ENCODE measurements at places on chromosomes 7 and 10. TPM values are rescaled to one million over a fixed set of nuclear protein-coding genes. Genes with fewer than 3 reads are reported as not detected.

Gene GIMAP7
- total RNA-seq: not detected

Gene BTBD16
- not detected for total RNA-seq

Gene ELOVL3
- total RNA-seq: not detected

Gene STAG3
- 2.1 TPM for total RNA-seq

DNA sequence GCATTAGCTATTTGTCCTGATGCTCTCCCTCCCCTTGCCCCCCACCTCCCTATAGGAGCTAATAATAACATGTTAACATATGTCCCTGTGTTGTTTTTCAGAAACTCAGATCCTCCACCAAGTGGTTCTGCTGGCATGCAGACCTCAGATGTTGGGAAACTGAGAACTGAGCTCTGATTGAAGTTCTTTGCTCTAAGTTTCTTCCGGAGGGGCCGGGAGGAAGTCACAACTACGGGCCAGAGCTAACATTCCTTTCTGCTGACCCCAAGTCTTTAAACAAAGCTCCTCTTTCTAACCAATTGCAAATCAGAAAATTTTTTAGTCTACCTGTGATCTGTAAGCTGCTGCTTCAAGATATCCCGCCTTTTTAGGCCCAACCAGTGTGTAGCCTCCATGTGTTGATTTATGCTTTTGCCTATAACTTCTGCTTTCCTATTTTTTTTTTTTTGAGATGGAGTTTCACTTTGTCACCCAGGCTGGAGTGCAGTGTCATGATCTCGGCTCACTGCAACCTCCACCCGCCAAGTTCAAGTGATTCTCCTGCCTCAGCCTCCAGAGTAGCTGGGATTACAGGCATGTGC lies 66.6 kb downstream of the LYZL1 start:
- no peak for DNase-seq
- H3K27me3 ChIP-seq: no peaks in the 10 kb centered on the region
- H3K4me3 ChIP-seq: no peak overlapping the region
- H3K36me3 ChIP-seq: no peaks in the 10 kb centered on the region
- H3K27ac ChIP-seq: no peak overlapping the region
- H3K4me1 ChIP-seq: no peaks in the 10 kb centered on the region

Gene PNPLA8
- total RNA-seq: 13.1 TPM

GRCh38 chr10:74640134-74640921 lies 186.1 kb upstream of the KAT6B start:
- H3K4me3 ChIP-seq: no peak overlapping the region
- no peaks in the 10 kb centered on the region for H3K4me1 ChIP-seq
- no peaks in the 10 kb centered on the region for H3K27me3 ChIP-seq
- H3K36me3 ChIP-seq: no peaks in the 10 kb centered on the region
- no peak for DNase-seq
- peak overlapping the region; percentile 21 for H3K27ac ChIP-seq

DNA sequence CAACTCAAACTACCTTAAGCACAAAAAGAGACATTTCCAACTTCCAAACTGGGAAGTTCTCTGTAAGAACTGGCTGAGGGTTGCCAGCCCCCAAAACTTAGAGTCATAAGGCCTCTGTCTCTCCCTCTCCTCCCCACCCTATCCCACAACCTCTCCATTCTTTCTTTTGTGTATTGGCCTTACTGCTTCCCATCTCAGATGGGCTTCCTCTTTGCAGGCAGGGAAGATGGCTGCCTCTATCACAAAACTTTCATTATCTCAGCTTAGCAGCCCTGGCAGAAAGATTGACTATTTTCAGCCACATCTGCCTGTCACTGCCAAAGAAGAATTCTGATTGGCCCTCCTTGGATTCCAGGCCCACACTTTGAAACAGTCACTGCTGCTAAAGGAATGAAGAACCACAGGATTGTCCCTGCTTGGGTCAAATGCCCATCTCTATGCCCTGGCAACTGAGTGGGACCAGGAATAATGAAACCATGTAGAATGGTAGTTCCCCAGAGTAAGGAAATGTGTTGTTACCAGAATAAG lies 58.0 kb upstream of the PRKAR2B start:
- H3K4me1 ChIP-seq: no peaks in the 10 kb centered on the region
- H3K4me3 ChIP-seq: no peak overlapping the region
- no peaks in the 10 kb centered on the region for H3K27me3 ChIP-seq
- H3K27ac ChIP-seq: no peak overlapping the region
- H3K36me3 ChIP-seq: no peaks in the 10 kb centered on the region

DNA sequence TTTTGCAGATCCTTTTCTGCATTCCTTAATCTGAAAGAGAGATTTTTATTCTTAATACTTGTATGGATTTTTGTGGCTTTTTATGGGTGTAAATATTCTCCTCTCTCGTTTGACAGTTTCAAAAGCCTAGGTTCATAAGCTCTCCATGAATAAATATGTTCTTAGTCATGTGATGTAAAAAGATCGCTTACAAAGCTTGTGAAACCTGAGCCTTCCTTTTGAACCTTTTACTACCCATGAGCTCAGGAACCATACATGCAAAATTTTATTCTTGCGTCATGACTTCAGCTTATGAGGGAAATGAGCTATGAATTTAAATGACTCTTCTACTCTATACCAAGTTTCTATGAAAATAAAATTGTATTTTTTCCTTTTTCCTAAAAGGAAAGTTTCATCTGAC lies 98.7 kb downstream of the POLL start:
- H3K36me3 ChIP-seq: no peaks in the 10 kb centered on the region
- H3K4me1 ChIP-seq: peaks cover 8% of the 10 kb centered on the region
- H3K4me3 ChIP-seq: no peak overlapping the region
- no peaks in the 10 kb centered on the region for H3K27me3 ChIP-seq
- no peak overlapping the region for H3K27ac ChIP-seq
- no peak for DNase-seq

DNA sequence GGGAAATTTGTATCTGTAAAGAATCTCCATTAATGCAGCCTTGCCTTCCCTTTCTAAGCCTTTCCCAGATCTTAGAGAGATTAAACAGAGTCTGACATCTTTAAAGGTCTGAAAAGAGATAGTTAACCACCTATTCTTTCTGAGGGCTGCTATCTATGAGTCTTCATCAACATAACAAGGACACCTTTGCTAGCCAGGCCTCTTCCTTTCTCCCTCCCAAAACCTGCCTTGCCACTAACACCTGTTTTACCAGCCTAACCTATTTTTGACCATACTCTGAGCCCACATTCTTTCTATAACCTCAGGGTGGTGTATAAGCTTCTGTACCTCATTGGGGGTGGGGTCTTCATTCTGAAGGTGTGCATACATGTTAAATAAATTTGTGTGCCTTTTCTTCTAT lies 217.1 kb downstream of the IPMK start:
- peak; percentile 54 for DNase-seq
- H3K27me3 ChIP-seq: no peaks in the 10 kb centered on the region
- no peaks in the 10 kb centered on the region for H3K36me3 ChIP-seq
- H3K27ac ChIP-seq: no peak overlapping the region
- H3K4me1 ChIP-seq: peaks cover 11% of the 10 kb centered on the region
- H3K4me3 ChIP-seq: no peak overlapping the region

DNA sequence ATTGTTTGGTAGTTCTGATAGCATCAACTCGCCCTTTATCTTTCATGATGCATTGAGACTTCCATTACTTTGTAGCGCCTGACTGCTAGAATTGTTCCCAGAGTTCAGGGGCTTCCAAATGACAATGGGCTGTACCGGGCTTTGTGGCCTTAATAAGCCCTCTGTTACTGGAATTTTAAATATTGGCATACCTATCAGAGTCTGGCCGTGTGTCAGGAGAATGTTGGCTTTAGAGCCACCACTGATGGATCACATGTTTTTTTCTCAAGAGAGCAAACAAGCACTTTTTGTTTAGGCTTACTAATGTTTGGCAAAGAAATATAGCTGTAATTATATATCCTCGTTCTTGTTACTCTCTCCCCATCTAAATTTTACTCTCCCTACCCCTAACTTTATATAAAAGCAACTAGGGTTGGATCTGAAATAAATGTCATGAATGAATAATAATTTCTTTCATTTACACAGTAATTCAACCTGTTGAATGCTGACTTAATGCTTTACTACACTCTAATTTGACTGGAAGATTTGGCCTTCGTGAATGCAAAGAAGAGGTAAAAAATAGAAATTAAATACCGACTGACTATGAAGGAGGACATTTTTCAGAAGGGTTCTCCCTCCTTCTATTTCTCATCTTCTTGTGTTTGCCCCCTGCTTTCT lies 396.7 kb downstream of the AUTS2 start:
- H3K4me1 ChIP-seq: peaks cover 3% of the 10 kb centered on the region
- H3K36me3 ChIP-seq: peaks cover 4% of the 10 kb centered on the region
- H3K4me3 ChIP-seq: no peak overlapping the region

DNA sequence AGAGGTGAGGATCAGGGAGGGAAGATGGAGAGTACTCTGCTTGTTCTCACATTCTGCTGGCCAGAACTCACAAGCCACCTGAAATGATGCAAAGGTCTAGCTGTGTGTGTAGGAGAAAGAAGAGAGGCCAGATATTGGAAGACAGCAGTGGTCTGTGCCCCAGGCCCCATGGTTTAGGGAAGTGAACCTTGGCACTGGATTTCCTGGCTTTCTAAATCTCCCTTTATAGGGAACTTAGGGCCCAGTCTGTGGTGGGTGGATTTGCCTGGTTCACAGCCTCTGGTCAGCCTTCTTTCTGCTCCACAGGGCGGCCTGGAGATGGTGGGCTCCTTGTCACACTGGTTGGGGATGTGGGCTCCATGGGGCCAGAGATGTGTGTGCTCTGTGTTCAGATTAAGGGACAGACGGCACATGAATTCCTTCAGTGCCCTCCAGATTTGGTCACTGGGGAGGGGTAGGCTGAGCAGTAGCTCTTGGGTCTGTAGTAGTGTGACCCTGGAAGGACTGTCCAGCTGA lies 9.5 kb upstream of the SH2D4B start:
- no peaks in the 10 kb centered on the region for H3K4me1 ChIP-seq
- DNase-seq: no peak
- H3K27ac ChIP-seq: no peak overlapping the region
- no peaks in the 10 kb centered on the region for H3K36me3 ChIP-seq
- H3K4me3 ChIP-seq: no peak overlapping the region

Gene HIPK2
- 95.1 TPM for total RNA-seq

Gene PRSS37
- not detected for total RNA-seq

DNA sequence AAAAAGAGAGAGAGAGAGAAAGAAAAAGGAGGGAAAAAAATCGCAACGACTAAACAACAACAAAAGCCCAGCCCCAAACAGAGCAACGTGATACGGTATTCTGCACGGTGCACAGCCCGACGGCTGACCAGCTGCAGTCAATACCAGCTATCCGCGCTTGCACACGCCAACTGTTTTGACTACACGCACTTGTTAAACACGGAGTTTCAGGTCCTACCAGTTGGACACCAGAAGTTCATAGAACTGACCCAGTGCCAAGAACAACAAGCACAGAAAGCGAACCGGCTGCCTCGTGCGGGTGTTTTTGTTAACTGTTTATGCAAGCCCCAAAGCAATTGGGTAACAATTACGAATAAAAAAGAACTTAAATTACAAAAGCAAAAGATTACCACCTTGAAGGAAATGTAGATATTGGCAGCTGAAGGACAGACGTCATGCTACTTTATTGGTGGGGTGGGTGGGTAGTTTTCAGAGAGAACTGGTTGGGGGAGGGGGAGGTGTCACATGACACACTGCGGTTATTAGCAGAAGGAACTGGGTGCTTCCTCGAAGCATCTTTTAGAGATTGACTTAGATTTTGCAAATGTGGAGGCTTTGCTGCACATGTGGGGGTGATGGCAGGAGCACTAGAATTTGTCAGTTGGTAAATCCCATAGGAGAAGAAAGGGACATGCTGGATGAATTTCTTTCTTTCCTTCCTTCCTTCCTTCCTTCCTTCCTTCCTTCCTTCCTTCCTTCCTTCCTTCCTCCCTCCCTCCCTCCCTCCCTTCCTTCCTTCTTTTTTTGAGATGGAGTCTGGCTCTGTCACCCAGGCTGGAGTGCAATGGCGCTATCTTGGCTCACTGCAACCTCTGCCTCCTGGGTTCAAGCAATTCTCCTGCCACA lies 110.6 kb upstream of the EFCAB10 start:
- no peaks in the 10 kb centered on the region for H3K27me3 ChIP-seq
- H3K36me3 ChIP-seq: no peaks in the 10 kb centered on the region
- H3K27ac ChIP-seq: no peak overlapping the region

Gene TAS2R4
- total RNA-seq: 2.3 TPM

- H3K4me3 ChIP-seq: no peak overlapping the region
- H3K4me1 ChIP-seq: no peaks in the 10 kb centered on the region
- peak; percentile 61 for DNase-seq
- no peaks in the 10 kb centered on the region for H3K36me3 ChIP-seq
These were observed 193.7 kb upstream of the CSTF2T start for GRCh38 chr10:51892965-51893658.

DNA sequence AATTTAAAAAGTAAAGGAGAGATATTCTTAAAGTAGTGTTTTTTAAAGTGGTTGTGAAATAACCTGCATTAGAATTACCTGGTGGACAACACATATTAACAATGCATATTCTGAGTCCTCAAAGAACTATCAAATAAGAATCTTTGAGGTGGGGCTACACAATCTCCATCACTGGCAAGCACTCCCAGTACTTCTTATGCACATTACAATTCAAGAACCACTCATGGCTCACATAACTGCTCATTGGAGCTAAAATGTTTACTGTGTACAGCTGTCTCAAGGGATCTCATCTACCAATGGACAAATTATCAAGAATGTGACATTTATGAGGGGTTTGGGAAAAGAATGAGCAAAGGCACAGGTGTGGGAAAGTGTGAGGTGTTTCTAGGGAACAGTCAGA lies 692.0 kb downstream of the PHTF2 start:
- H3K36me3 ChIP-seq: peaks cover 3% of the 10 kb centered on the region
- H3K27me3 ChIP-seq: no peaks in the 10 kb centered on the region
- no peaks in the 10 kb centered on the region for H3K4me1 ChIP-seq
- DNase-seq: no peak
- H3K4me3 ChIP-seq: no peak overlapping the region

DNA sequence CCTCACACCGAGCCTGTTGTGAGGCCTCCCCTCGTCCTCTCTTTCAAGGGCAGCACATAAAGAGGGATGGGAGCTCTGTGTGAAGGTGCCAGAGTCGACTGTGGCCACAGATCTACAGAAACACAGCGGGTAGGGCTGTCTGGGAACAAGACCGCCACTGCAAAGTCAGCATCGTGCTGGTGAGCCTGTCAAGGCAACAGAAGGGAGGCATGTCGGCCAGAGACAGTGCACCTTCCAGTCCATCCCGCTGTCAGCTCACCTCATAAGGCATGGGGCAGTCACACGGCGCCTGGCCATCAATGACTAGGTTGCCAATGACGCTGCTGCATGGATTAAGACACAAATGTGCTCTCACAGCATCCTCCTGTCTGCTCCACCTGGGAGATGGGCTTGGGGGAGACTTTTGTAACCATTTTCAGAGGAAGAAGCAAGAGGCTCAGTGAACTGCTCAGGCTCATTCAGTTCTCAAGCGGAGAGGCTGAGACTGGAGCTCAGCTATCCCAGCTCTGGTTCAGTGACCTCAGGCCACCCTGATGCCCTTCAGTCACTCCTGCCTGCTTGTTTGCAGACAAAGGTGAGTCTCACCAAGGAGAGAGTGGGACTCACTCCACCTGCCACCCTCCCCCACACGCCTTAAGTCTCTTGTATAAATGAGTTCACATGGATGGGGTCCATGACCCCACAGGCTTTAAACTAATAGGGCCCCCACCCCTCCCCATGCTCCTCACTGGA lies 125.5 kb downstream of the SORBS1 start:
- no peaks in the 10 kb centered on the region for H3K4me1 ChIP-seq
- no peaks in the 10 kb centered on the region for H3K27me3 ChIP-seq
- no peak overlapping the region for H3K4me3 ChIP-seq
- H3K27ac ChIP-seq: no peak overlapping the region
- H3K36me3 ChIP-seq: no peaks in the 10 kb centered on the region
- no peak for DNase-seq

All from endodermal cell (in vitro differentiated cells).